Stimulated activated CD8-positive, alpha-beta memory T cell treated with anti-CD3 and anti-CD28 coated beads, Interleukin-15, amount 100 ng/mL, for 24 hours (primary cell): ENCODE measurements at places on chromosomes 4 and X.

GRCh38 chr4:145719752-145720624 lies 40.0 kb downstream of the C4orf51 start:
- DNase-seq: no peak

- no peak for DNase-seq
These were observed 96.7 kb downstream of the PPP2R2C start for GRCh38 chr4:6375620-6376295.

- DNase-seq: no peak
These were observed 18.9 kb upstream of the CXCL8 start for GRCh38 chr4:73721435-73721834.

- DNase-seq: no peak
These were observed 63.7 kb downstream of the MAML3 start for GRCh38 chr4:140090215-140090731.

DNA sequence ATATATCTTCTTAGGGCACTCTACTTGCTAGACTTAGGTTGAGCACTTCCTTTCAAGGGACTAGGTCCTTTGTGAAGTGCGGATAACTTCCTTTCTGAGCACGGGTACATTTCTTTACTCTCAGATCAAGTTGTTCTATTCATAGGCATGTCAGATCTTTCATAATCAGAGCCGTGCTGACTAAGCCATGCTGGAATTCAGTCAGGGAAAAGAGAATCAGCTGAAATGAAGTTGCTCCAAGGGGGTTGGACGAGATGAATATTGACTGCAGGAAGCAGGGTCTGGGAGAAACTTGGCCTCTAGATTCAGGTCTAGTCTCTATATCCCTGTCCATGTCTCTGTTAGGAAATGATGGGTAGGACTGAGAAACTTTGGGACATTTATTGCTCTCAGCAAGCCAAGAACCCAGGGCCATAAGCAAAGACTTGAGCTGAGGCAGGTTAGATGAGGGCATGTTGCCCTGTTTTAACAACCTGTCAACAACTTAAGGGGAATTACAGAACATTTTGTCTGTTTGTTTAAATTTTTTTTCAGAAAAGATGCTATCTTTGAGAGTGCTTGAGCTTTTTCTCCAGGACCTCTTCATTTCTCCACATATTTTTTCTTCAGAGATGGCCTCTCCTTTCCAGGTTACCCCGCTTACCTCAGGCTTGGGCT lies 28.3 kb downstream of the AREG start:
- DNase-seq: no peak
